ENCODE measurements at places on chromosomes 6 and 20.

- DNase-seq, result no peak
These were observed 5.7 kb upstream of the USP49 start for GRCh38 chr6:41900861-41901260.

- no peak for DNase-seq
These were observed 14.5 kb downstream of the ARHGAP18 start for GRCh38 chr6:129695373-129696027.

GRCh38 chr6:132161283-132161682, 210.1 kb upstream of the CCN2 start:
- peak; percentile 31 for DNase-seq

DNA sequence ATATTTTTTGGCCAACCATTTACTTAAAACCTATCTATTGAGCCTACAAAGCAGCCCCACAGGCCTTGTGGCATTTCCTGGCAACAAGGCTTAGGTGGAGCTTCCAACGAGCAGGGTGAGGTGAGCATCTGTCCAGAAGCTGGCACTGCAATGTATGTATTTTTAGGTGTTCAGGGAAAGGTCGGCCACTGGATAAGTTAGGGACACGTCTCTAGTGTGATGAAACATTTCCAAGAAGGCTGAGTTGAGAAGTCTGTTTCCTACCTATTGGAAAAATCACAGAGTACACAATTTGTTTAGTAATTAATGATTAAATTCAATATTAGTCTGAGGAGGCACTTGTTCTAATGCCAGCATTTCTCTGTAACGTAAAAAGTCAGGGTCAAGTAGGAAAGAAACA, 17.8 kb upstream of the RCAN2 start:
- DNase-seq, result no peak

- DNase-seq, result no peak
These were observed 113.0 kb downstream of the GMDS start for GRCh38 chr6:2132416-2132815.

- DNase-seq, result no peak
These were observed 29.8 kb upstream of the SLC2A12 start for GRCh38 chr6:134082191-134082590.

Measured in GM04503 (cell line).